NCI-H1417 treated with DMSO at 0.1 percent for 48 hours (cell line): ENCODE measurements at places on chromosomes 5 and 9.

DNA sequence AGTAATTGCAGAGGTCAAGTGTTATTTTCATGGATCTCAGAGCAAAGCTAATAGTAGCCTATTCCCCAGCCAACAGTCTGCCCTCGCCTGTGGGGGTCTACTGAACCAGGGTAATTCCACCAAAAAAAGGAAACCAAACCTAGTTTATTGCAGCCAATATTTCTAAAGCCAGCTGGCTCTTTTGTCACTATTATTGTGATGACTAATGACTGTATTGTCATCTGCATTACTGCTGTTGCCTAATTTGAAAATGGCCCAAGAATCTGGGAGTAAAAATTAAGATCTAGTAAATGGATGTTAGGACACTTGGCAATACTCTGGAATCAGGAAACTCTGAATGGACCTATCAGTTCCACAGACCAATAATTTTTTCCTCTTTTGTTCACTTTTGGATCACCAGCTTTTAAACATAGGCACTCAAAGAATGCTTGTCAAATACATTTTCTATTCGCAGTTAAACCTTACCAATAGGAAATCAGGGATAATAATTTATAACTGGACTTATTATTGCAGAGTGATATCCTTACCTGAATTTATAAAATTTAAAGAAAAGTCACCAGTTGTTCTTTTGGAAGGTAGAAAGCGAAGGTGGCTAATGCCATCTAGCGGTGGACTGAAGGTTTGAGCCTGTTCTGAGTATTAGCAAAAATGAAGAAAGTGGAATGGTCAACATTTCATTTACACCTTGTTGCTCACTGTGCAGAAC lies 69.2 kb downstream of the SYK start:
- DNase-seq, result no peak

DNA sequence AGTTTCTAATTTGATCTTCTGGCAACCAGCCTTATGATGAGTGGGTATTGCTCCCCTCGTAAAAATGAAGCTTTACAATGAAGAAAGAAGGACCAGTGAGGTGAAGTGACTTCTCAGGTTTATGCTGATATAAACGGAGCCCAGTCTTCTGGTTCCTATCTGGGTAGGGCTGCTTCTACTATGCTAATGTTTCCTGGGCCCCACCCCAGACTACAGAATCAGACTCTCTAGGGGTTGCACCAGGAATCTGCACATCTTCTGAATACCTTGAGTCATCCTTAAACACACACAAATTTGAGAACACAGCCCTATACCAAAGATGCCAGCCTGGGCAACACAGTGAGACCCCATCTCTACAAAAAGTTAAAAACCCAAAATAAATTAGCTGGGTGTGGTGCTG lies 16.2 kb downstream of the BTF3 start:
- no peak for DNase-seq

DNA sequence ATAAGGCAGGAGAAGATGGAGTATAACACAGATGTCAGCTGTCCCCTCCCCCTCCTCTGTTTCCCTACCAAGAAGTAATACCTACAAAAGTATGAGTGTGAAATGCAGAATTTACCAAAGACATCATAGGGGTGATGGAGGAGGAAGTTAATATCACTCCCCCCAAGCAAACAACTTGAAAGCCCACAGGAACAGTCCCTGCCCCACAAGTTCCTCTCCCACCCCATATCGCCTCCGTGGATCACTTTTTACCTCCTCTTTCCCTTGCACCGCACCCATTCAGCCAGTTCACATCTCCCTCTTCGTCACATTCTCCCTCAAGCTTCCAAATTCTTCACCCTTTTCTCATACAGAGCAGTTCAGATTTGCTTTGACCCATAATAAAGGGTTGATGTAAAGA lies 7.0 kb upstream of the SIL1 start:
- DNase-seq, result no peak

- DNase-seq, result no peak
Observed at GRCh38 chr5:123598028-123598689, 86.2 kb downstream of the CSNK1G3 start.

DNA sequence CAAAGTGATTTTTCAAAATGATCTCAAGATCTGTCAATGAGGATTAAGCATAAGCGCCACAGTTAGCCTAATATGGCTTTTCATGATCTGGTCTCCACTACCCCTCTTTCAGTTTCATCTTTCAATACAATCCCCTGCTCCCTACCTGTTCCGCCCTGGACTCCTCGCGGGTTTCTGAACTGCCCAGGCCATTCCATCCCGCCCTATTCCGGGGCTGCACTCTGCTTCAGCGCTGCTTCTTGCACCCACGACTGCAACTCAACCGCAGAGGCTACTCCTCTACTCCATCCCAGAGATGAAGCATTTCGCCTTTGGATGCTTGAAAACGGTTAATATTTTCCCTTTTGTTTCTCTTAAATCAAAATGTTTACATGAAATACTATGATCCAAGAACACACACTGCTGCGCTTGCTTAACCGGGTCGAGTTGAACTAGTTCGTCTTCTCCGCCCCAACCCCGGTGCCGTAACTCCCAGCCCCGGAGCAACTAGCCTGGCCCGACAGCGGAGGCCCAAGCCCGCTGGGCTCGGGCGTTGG lies 716 bp upstream of the OTULIN start:
- DNase-seq, result no peak

DNA sequence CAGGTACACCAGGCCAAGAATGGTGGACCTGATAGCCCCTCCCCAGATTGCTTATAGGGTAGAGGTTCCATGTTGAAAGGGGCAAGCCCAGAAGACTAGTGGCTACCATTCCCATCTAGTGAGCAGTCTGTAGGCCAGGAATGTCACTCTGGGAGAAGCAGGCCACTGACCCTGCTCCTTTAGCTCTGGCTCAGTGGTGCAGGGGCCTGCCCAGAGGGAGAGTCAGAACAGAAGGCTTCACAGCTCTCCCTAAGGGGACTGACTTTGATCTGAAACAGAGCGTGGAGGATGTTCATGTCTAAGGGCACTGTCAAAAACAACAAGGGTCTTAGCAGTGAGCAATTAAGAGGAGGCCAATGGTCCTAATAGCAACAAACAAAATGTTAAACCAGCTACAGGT lies 81.7 kb downstream of the ZNF354C start:
- DNase-seq, result no peak

DNA sequence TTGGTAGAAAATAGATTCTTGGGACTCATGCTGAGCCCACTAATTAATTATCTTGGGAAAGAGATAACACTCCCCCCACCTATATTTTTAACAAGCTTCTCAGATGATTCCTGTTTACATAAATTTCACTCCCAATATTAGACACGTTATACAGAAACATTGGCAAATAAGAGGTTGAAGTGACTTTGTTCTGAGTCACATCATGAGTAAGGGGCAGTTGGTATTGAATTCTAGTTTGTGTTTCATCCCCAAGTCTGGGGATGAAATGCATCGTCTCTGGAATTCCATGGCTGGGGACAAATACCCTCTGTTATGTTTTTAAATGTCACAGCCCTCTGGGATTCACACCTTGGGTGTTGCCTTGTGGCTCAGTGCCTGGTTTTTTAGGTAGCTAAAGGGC lies 41.0 kb downstream of the BASP1 start:
- DNase-seq, result no peak

DNA sequence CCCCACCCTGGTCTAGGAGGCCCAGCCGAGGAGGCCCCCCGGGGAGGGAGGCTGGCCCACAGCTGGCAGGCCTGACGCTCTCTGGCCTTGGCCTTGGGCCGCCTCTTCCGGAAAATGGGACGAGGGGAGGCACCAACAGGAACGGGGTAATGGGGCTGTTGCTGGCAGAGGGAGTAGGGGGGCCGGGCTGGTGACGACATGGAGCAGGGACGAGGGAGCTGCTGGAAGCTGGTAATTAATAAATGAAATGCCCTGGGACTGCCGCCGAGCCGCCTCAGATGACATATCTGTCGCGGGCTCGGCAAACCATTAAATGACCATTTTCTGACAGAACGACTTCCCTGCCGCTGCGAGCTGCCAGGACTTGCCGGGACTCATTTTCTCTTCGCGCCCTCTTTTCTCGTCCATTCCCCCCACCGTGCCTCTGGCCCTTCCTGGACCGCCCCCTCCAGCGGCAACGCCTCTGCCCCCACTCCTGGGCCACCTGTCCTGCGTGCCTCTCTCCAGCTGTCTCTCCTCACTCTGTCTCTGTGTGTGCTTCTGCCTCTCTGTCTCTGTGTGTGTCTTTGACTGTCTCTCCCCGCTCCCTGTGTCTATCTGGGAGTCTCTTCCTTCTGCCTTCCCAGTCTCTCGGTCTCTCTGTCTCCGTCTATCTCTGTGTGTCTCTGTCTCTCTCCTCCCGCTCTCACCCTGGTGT lies 215.7 kb downstream of the PAX5 start:
- DNase-seq, result no peak

DNA sequence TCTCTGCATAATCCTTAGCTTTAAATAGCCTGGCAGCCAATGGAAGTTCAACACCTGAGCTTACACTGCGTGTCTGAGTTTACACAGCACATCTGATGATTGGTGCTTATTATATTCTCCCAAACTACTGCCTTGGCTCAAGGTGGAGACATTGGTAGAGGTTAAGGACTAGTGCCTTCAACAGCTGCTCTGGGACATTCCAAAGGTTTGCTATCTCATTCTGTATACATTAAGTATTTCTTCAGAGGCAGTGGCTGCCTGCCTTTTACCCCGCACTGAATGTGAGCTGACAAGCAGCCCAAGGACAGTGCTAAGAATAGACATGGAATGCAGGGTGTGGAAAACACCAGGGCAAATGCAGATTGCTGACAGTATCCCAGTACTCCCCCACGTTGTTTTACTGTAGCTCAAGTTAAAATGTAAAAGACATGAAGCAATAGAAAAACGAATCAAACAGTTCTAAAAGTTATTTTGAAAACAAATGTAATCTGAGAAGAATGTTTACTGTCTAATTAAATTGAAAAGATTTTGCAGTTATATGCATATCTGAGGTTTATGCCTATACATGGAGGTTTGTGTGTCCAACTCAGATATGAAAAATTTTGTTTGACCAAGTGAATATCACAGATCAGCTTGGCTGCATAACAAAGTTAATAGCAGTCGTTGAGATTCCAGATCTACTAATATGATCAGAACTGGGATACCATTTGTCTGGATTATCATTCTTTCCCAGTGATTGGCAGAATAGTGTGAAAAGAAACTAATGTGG lies 1.8 kb downstream of the HSPB3 start:
- no peak for DNase-seq

DNA sequence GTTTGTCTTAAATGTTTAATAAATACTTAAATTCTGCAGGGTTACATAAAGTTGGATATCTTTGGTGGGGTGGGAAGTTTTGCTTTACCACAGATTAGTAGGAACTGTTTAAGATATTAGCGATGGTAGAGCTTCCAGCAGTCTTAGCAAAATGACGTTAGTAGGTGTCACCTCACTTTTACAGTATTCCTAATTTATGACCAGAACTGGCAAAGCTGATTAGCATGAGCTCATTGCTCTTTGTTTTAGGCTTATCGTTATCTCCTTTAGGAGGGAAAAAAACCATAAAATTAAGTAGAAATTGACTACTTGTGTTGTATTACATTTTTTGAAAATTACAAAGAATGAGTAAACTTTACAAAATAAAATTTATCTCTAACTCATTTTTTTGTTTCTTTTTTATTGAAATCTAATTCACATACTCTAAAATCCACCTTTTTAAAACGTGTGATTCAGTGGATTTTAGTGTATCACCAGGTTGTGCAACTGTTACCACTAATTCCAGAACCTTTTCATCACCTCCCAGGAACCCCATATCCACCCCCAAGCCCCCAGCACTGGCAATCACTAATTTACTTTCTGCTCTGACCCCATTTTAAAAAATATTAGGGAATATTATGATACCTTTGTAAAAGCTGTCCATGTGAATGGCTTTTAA lies 129.5 kb downstream of the TRIO start:
- no peak for DNase-seq

DNA sequence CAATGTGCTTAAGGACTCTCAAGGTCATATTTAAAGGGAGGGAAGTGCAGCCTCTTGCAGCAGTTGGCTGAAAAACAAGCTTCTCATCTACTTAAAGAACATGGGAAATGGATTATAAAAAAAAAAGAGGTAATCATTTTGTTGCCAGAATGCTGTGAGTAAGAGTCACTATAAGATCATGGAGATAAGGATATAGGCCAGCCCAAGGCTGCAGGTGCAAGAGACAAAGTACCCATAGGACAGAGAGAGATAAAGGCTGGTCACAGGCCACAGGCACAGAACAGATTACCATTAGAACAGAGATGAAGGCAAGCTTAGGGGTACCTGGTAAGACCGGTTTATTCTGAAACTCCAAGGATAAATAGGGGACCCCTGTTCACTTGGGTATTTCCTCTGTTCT lies 70.5 kb downstream of the CDKN2A start:
- DNase-seq, result no peak

- DNase-seq, result no peak
Observed at GRCh38 chr5:158676642-158677469, 422.9 kb downstream of the EBF1 start.

GRCh38 chr5:107389775-107390148 lies 281.0 kb downstream of the EFNA5 start:
- no peak for DNase-seq

GRCh38 chr5:180910735-180911134 lies 11.8 kb downstream of the BTNL8 start:
- DNase-seq, result no peak

- no peak for DNase-seq
Observed at GRCh38 chr5:39195198-39195826, 24.1 kb downstream of the FYB1 start.

GRCh38 chr5:53792338-53792737 lies 231.9 kb downstream of the NDUFS4 start:
- no peak for DNase-seq

DNA sequence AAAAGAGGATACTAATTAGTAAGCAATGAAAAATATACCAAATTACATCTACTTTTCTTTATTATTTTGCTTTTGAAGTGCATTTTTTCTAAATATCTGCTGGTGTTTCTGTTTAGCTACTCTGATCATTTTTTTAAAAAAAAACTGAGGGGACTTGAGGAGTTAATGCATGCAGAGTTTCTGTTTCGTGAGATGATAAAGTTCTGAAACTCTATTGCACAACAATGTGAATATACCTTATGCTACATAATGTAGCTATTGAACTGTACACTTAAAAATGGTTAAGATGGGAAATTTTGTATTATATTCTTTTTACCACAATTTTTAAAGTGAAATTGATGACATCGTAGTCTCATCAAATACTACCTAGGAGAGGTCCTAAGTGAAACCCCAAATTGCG lies 288.3 kb upstream of the NR4A3 start:
- DNase-seq, result no peak

- DNase-seq, result no peak
Observed at GRCh38 chr9:34773306-34773910, 63.5 kb upstream of the CCL21 start.

DNA sequence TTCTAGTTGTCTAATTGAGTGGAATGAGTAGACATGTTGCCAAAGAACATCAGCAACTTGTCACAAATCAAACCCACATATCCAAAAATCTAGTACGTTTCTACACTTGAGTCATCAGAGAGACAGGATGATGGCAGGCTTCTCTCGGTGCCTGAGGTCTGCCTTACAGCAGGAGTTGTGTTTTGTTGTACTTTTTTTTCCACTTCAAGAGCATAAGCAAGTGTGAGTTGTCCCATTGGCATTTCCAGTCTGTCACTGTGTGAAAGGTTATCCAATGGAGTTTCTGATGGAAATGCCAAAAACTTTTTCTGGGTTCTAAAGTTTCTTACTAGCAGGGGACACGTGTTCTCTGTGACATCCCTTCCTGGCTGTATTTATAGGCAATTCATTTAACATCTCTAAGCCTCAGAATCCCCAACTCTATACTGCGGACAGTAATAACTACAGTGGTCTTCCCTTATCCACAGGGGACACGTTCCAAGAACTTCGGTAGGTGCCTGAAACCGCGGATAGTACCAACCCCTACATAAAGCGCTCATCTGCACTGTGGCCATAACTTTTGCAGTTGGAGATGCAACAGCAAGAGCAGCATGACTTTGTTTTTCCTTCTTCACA lies 246.5 kb downstream of the SYK start:
- no peak for DNase-seq

- no peak for DNase-seq
Observed at GRCh38 chr5:157126-157715, 34.1 kb upstream of the LRRC14B start.
